ENCODE measurements at places on chromosomes 4 and X.

- H3K36me3 ChIP-seq = no peaks in the 10 kb centered on the region
- H3K27ac ChIP-seq = no peak overlapping the region
- no peaks in the 10 kb centered on the region for H3K4me1 ChIP-seq
- no peak overlapping the region for H3K4me3 ChIP-seq
Observed at GRCh38 chrX:120147537-120147936, 10.9 kb upstream of the RHOXF2 start.

- H3K36me3 ChIP-seq = no peaks in the 10 kb centered on the region
- no peak overlapping the region for H3K27ac ChIP-seq
- no peak overlapping the region for H3K4me3 ChIP-seq
- H3K27me3 ChIP-seq = no peaks in the 10 kb centered on the region
Observed at GRCh38 chr4:176134670-176135069, 60.7 kb downstream of the SPATA4 start.

DNA sequence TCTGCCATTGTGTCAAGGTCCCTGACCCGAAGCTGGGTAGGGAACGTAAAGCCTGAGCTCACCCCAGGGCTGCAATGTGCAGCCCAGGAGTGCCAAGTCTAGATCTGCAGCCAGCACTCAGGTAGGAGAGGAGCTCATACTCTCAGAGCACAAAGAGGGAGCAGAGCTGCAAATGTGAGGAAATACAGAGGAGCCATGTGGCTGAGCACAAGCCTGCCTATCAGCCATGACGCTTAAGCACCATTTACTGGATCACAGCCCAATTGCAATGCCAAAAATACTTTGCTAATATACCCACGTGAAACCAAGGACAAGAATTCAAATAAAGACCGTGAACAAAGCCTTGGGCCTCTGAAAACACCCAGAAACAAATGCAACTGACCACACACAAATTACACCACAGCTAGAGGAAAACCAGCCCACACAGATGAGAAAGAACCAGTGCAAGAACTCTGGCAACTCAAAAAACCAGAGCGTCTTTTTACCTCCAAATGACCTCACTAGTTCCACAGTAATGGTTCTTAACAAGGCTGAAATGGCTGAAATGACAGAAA, 69.0 kb upstream of the HPF1 start:
- no peaks in the 10 kb centered on the region for H3K27me3 ChIP-seq
- H3K4me1 ChIP-seq = no peaks in the 10 kb centered on the region
- DNase-seq = no peak
- H3K36me3 ChIP-seq = no peaks in the 10 kb centered on the region
- no peak overlapping the region for H3K27ac ChIP-seq
- H3K4me3 ChIP-seq = no peak overlapping the region

GRCh38 chr4:187715466-187715865, 280.1 kb upstream of the ZFP42 start:
- no peak overlapping the region for H3K27ac ChIP-seq
- no peaks in the 10 kb centered on the region for H3K36me3 ChIP-seq
- H3K4me1 ChIP-seq = no peaks in the 10 kb centered on the region
- H3K4me3 ChIP-seq = no peak overlapping the region

GRCh38 chrX:9746148-9746888, 19.3 kb downstream of the GPR143 start:
- DNase-seq = no peak
- no peak overlapping the region for H3K4me3 ChIP-seq
- H3K27me3 ChIP-seq = no peaks in the 10 kb centered on the region
- H3K4me1 ChIP-seq = no peaks in the 10 kb centered on the region
- no peak overlapping the region for H3K27ac ChIP-seq
- H3K36me3 ChIP-seq = no peaks in the 10 kb centered on the region

GRCh38 chr4:156957556-156957955, 14.0 kb downstream of the PDGFC start:
- H3K27me3 ChIP-seq = no peaks in the 10 kb centered on the region
- no peak overlapping the region for H3K4me3 ChIP-seq
- H3K4me1 ChIP-seq = peaks cover 29% of the 10 kb centered on the region
- H3K36me3 ChIP-seq = no peaks in the 10 kb centered on the region
- H3K27ac ChIP-seq = no peak overlapping the region

- H3K27ac ChIP-seq = peak overlapping the region; percentile 33
- H3K4me1 ChIP-seq = peaks cover 7% of the 10 kb centered on the region
- no peaks in the 10 kb centered on the region for H3K27me3 ChIP-seq
- no peak overlapping the region for H3K4me3 ChIP-seq
- no peak for DNase-seq
Observed at GRCh38 chr4:150140774-150141400, 62.6 kb downstream of the DCLK2 start.

GRCh38 chr4:53788011-53788410, 196.7 kb upstream of the LNX1 start:
- no peaks in the 10 kb centered on the region for H3K4me1 ChIP-seq
- no peaks in the 10 kb centered on the region for H3K36me3 ChIP-seq
- no peak for DNase-seq
- H3K27ac ChIP-seq = no peak overlapping the region

DNA sequence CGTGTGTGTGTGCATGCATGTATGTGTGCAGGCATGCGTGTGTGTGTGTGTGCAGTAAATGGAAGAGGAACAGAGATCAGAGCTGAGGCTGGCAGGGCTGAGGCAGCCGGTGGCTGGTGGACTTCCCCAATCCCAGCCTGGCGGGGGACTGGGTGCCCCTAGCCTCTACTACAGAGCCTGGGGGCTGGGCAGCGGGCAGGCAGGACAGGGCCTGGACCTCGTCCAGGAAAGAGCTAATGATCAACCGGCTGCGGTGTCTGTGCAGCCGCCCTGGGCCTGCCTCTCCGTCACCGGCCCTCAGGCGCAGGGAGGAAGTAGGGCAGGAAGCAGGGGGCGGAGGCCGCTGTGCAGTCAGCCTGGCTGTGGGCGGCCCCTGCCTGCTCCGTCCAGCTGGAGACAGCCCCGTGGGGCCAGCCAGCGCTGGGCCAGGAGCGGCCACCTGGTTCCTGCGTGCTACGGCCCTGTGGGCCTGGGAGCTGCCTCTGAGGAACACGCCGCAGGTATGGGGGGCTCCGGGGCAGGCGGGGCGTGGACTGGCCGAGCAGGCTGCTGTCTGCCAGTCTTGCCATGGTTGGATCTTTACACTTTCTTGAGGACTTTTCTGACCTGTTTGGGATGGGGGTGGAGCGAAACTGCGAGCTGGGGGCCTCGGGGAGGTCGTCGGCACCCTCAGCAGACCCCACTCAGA, at the start of gene SH3TC1:
TSS of gene SH3TC1 (plus strand) at position 385 of the 688 bp plus-strand sequence. CDS start 5,905 bp downstream, outside the sequence.
- H3K4me3 ChIP-seq = peak within 1 kb of the TSS; percentile 43
- H3K36me3 ChIP-seq = no peaks in the 10 kb centered on the region
- peak; percentile 67 for DNase-seq
- no peaks in the 10 kb centered on the region for H3K27me3 ChIP-seq

GRCh38 chr4:53551958-53552357, 39.3 kb downstream of the LNX1 start:
- H3K4me1 ChIP-seq = no peaks in the 10 kb centered on the region
- no peaks in the 10 kb centered on the region for H3K36me3 ChIP-seq
- H3K27ac ChIP-seq = no peak overlapping the region
- no peaks in the 10 kb centered on the region for H3K27me3 ChIP-seq

DNA sequence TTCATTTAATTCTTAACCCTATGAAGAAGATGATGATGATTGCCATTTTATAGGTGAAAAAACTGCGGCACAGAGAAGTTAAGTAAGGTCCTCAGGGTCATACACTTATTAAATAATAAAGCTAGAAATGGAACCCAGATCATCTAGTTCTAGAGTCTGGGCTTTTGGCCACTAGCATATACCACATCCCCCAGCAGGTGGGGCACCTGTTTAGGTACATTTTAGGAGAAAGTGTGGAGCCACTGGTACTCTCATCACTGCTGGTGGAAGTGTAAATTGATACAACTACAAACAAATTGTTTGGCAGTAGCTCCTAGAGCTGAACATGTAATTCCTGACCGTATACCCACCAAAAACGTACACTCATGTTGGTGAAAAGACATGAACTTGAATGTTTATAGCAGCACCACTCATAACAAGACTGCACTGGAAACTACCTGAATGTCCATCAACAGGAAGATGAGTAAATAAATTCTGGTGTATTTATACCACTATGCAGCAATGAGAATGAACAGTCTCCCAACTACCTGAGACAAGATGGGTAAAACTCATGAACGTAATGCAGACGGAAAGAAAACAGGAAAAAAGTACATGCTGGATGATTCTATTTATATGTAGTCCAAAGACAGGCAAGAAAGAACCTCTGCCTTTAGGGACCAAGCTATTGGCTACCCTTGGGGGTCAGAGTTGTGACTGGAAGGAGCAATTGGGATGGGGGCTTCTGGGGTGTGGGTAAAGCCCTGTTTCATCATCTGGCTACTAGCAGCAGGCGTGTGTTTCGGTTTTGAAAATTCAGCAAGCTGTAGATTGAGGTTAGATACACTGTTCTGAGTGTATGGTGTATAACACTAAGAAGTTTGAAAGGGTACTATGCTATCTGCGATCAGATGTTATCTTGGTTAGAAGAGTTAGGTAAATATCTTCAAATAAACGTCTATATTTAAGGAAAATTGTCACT, 72.3 kb upstream of the ADGRG2 start:
- no peaks in the 10 kb centered on the region for H3K27me3 ChIP-seq
- DNase-seq = no peak
- no peaks in the 10 kb centered on the region for H3K4me1 ChIP-seq
- H3K4me3 ChIP-seq = no peak overlapping the region
- H3K36me3 ChIP-seq = no peaks in the 10 kb centered on the region

- H3K27ac ChIP-seq = no peak overlapping the region
- H3K4me1 ChIP-seq = peaks cover 41% of the 10 kb centered on the region
- no peaks in the 10 kb centered on the region for H3K36me3 ChIP-seq
- H3K27me3 ChIP-seq = no peaks in the 10 kb centered on the region
Observed at GRCh38 chr4:153521999-153522801, 56.0 kb downstream of the TMEM131L start.

DNA sequence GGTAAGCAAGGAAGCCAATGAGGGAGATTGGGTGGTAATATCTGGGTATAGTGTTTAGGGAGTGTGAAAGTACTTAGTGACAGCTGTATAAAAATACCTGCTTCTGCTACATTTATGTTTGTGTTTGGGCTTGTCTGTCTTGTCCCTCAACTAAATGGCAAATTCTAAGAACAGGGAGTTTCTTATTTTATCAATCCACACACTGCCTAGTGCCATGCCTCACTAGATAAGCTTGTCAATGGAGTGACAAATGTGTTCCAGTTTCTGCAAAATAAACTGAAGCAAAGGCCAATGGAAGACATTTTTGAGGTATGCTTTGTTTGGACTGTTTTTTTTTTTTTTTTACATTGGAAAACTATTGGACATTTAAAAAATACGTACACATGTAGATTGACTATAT, 418.0 kb downstream of the SH2D1A start:
- no peak overlapping the region for H3K27ac ChIP-seq
- H3K4me1 ChIP-seq = no peaks in the 10 kb centered on the region
- H3K36me3 ChIP-seq = no peaks in the 10 kb centered on the region
- H3K4me3 ChIP-seq = no peak overlapping the region

GRCh38 chr4:186351668-186352194, 85.7 kb downstream of the F11 start:
- no peak overlapping the region for H3K27ac ChIP-seq
- no peak for DNase-seq
- no peaks in the 10 kb centered on the region for H3K36me3 ChIP-seq
- H3K4me3 ChIP-seq = no peak overlapping the region

GRCh38 chrX:122813876-122814275, 370.2 kb upstream of the GRIA3 start:
- no peak overlapping the region for H3K27ac ChIP-seq
- H3K4me3 ChIP-seq = no peak overlapping the region
- no peaks in the 10 kb centered on the region for H3K27me3 ChIP-seq
- no peaks in the 10 kb centered on the region for H3K36me3 ChIP-seq

- no peak overlapping the region for H3K4me3 ChIP-seq
- no peaks in the 10 kb centered on the region for H3K4me1 ChIP-seq
- H3K27ac ChIP-seq = no peak overlapping the region
- H3K27me3 ChIP-seq = no peaks in the 10 kb centered on the region
- no peaks in the 10 kb centered on the region for H3K36me3 ChIP-seq
Observed at GRCh38 chrX:121389976-121390714, 342.7 kb downstream of the GLUD2 start.

DNA sequence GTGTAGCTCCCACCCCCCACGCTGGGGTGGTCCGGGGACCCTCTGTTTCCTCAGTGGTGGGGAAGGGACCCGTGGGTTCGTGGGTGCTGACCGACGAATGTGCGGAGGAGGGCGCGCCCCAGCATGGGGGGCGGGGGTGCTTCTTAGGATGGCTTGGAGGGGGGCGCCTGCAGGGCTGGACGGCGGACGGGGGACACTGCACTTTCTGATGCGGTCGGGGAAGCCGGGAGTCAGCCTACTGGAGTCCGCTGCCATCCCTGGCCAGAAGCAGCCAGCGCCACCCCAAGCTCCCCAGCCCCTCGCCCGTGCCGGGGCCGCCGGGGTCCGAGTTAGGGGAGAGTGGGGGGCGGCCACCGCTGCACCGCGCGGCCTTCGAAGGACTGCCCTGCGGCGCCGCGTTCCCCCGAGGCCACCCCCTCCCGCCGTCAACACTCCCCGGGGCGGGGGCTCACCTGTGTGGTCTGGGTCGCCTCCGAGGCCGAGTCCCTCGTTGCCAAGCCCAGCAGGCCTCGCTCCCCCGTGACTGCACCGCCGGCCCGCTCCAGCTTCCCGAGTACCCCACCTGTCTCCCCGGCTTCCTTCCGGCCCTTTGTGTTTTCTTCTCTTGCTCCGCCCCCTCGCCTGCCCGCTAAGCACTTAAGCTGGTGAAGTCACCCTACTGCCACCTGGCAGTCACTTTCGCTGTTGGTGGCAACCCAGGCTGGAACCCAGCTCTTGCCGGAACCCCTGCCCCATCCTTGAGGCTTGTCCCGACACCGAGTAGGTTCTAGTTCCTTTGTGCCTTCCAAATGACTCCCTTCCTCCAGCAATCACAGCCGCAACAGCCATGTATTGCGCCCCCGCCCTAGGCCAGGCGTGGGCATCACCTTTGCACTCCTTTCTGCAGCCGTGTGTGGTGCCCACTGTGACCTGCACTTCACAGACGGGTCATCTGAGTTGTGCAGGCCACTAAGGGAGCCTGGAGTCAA, at the start of gene OCIAD2:
TSS of gene OCIAD2 (minus strand) at position 569 of the 968 bp plus-strand sequence. CDS start 2,225 bp downstream, outside the sequence.
- no peaks in the 10 kb centered on the region for H3K27me3 ChIP-seq
- H3K4me3 ChIP-seq = peak within 1 kb of the TSS; percentile 59
- H3K4me1 ChIP-seq = peaks cover 9% of the 10 kb centered on the region
- H3K36me3 ChIP-seq = no peaks in the 10 kb centered on the region
- no peak for DNase-seq

DNA sequence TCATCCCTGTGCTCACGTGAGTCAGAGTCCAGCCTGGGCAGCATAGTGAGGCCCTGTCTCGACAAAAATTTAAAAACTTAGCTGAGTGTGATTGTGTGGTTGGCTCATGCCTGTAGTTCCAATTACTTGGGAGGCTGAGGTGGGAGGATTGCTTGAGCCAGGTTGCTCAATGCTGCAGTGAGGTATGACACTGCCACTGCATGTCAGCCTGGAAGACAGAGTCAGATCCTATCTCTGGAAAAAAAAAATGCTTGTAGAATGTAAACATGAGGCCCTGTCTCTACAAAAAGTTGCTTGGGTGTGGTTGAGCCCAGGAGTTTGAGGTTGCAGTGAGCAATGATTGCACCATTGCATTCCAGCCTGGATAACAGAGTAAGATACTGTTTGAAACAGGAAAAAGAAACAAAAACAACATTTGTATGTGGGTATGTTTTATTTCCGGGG, 11.3 kb upstream of the YTHDC1 start:
- no peak for DNase-seq
- no peak overlapping the region for H3K4me3 ChIP-seq
- no peaks in the 10 kb centered on the region for H3K36me3 ChIP-seq

Data from tibial nerve (tissue), 4 donors.